ENCODE measurements at places on chromosomes 6 and 20. TPM values are rescaled to one million over a fixed set of nuclear protein-coding genes. Genes with fewer than 3 reads are reported as not detected.

Gene UBE2C
- 447 TPM for total RNA-seq

Gene PHF3
- 20.2 TPM for total RNA-seq

Gene KCNS1
- total RNA-seq: 8.1 TPM

Gene GPX5
- not detected for total RNA-seq

Gene TRIM15
- not detected for total RNA-seq

Gene RIN2
- total RNA-seq: 17.5 TPM

Gene BEND3
- total RNA-seq: 3.8 TPM

Gene MAK
- total RNA-seq: not detected

Gene RSPO4
- total RNA-seq: 1.2 TPM

Gene PRICKLE4
- total RNA-seq: not detected

Gene SOX18
- total RNA-seq: not detected

Gene CDK19
- total RNA-seq: 6.3 TPM

Gene EYA2
- total RNA-seq: not detected

Gene ZHX3
- 36.1 TPM for total RNA-seq

Gene TOX2
- 2.0 TPM for total RNA-seq

Gene DEFB124
- total RNA-seq: not detected

Gene NKX2-4
- not detected for total RNA-seq

Gene NR2E1
- not detected for total RNA-seq

Gene PACSIN1
- total RNA-seq: 0.07 TPM

Gene CAP2
- total RNA-seq: 5.5 TPM

Gene TMEM200A
- total RNA-seq: 2.1 TPM

Gene TSPO2
- not detected for total RNA-seq

Gene GHRH
- not detected for total RNA-seq

Gene TGM3
- not detected for total RNA-seq

Gene CCDC167
- 136 TPM for total RNA-seq

Gene ZKSCAN3
- total RNA-seq: 3.6 TPM

Gene TMEM151B
- total RNA-seq: 0.07 TPM

Gene DHX35
- 6.1 TPM for total RNA-seq

Gene CRYBG1
- total RNA-seq: 10.3 TPM

Gene CGA
- total RNA-seq: not detected

Gene APOM
- total RNA-seq: 0.81 TPM

Gene GABRR2
- total RNA-seq: 0.12 TPM

Gene COL9A3
- 4.6 TPM for total RNA-seq

Gene ENPP1
- total RNA-seq: 2.2 TPM

Gene PLAGL1
- total RNA-seq: 22.1 TPM

Gene LTB
- total RNA-seq: 50.8 TPM

Gene REV3L
- total RNA-seq: 8.2 TPM

Gene MUC21
- total RNA-seq: not detected

Gene HTR1E
- total RNA-seq: not detected

Gene PI16
- not detected for total RNA-seq
